Activated CD8-positive, alpha-beta memory T cell treated with anti-CD3 and anti-CD28 coated beads for 1 hour (primary cell): ENCODE measurements at places on chromosomes 4 and X.

- DNase-seq = no peak
These were observed 6.7 kb downstream of the MYL5 start for GRCh38 chr4:680928-681645.

DNA sequence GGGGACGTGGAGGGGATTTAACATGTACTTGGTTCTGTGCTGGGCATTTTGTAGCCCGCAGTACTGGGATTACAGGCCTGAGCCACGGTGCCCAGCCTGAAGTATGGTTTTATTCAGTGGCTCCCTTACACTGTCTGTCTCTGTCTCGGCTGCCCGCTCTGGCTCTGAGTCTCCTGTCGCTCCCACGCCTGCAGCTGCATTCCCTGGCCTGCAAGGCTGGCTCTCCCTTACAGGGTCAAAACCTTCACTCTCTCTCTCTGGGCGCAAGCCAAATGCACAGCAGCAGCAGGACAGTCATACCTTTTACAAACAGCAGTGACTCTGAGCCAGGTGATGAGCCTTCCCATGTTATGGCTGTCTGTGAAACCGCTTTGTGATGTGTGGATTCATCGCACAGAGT is 72.1 kb downstream of the HTRA3 start:
- no peak for DNase-seq

- no peak for DNase-seq
These were observed 54.4 kb downstream of the ELF4 start for GRCh38 chrX:130055899-130056298.

GRCh38 chr4:56768763-56769162 is 52.7 kb downstream of the SPINK2 start:
- DNase-seq = no peak
